Activated T-cell treated with anti-CD3 and anti-CD28 coated beads for 1 hour (primary cell): ENCODE measurements at places on chromosomes 3 and 15.

GRCh38 chr3:26558257-26558656, 64.3 kb upstream of the LRRC3B start:
- DNase-seq, result no peak

GRCh38 chr15:33476908-33477307, 166.1 kb downstream of the RYR3 start:
- no peak for DNase-seq

GRCh38 chr3:143206955-143207337, 87.4 kb downstream of the CHST2 start:
- DNase-seq, result no peak

GRCh38 chr3:82002491-82002890, 241.0 kb upstream of the GBE1 start:
- no peak for DNase-seq

DNA sequence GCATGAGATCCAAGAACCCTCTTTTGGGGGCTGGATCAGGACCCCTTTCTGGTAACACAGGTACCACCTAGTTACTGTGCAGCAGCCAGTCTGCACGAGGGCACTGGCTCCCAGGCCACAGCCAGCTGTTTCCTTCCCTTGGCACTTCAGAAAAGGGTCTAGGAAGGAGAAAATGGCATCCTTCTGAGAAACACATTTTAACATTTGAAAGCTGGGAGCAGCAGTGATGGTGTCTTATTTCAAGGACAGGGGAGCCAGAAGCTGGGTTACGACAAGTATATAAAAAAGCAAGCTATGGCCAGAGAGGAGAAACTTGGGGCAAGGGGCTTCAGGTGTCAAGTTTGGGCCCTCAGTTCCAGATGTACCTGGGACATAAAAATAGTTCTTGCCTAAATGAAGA, 282.8 kb downstream of the CTNNB1 start:
- no peak for DNase-seq

- DNase-seq, result no peak
Observed at GRCh38 chr3:178950676-178951075, 120.9 kb downstream of the ZMAT3 start.

DNA sequence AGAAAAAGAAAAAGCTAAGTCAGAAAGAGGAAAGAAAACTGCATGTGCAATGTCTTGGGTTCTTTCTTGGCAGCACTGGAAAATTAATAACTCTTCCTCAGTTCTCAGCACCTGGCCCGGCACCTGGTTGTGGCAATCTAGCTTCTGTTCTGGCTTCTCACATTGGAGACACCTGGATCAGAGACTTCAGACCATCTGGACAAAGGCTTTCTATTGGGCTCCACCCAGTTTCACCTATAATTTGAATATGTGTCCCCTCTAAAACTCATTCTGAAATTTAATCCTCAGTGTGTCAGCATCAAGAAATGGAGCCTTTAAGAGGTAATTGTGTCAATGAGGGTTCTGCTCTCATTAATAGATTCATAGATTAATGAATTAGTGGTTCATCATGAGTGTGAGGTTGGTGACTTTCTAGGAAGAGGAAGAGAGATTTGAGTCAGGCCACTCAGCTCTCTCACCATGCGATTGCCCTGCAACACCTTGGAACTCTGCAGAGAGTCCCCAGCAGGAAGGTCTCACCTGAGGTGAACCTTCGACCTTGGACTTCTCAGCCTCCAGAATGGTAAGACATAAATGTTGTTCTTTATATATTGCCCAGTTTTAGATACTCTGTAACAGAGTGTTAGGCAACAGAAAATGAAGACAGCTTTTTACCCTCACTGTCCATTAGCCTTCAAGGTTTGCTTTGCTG, 679.9 kb downstream of the NTRK3 start:
- no peak for DNase-seq

- no peak for DNase-seq
Observed at GRCh38 chr3:129943020-129943419, 31.5 kb upstream of the TRH start.

DNA sequence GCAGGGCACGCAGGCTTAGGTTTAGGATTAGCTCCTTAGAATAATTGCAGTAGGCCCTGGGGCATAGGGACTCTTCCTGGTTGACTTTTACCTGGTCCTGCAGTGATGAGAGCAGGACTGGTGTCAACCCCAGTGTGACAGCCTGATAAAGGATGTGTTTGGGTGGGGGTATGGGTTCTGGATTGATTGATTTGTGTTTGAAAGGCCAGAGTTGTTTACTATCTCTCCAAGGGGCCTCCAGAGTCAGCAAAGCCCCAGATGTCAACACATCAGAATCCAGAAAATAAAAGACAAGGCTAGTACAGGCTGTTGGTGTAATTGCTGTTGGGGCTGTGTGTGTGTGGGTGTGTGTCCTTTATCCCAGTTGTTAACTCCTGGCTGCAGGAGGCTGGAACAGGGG, 122.3 kb downstream of the CHRNA7 start:
- no peak for DNase-seq

- DNase-seq, result no peak
Observed at GRCh38 chr3:27174530-27174929, 194.7 kb downstream of the NEK10 start.

GRCh38 chr15:52256366-52256765, 39.2 kb downstream of the MYO5C start:
- peak; percentile 58 for DNase-seq

- DNase-seq, result no peak
Observed at GRCh38 chr3:17639765-17640164, 102.7 kb downstream of the TBC1D5 start.
